Neural crest cell (in vitro differentiated cells): ENCODE measurements at places on chromosomes 1 and 21.

DNA sequence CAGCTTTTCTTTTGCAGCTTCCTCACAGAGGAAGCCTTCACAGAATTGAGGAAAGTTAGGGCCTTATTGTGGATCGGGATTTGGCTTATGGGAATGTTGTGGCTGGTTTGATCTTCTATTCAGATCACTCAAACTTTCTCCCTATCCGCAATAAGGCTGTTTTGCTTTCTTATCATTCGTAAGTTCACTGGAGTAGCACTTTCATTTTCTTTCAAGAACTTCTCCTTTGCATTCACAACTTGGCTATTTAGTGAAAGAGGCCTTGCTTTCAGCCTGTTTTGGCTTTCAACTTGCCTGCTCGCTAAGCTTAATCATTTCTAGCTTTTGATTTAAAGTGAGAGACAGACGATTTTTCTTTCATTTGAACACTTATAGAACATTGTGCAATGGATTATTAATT, 181.9 kb upstream of the B3GALT2 start:
- DNase-seq, result no peak

GRCh38 chr21:28779914-28780313, 212.8 kb downstream of the LTN1 start:
- DNase-seq, result no peak

DNA sequence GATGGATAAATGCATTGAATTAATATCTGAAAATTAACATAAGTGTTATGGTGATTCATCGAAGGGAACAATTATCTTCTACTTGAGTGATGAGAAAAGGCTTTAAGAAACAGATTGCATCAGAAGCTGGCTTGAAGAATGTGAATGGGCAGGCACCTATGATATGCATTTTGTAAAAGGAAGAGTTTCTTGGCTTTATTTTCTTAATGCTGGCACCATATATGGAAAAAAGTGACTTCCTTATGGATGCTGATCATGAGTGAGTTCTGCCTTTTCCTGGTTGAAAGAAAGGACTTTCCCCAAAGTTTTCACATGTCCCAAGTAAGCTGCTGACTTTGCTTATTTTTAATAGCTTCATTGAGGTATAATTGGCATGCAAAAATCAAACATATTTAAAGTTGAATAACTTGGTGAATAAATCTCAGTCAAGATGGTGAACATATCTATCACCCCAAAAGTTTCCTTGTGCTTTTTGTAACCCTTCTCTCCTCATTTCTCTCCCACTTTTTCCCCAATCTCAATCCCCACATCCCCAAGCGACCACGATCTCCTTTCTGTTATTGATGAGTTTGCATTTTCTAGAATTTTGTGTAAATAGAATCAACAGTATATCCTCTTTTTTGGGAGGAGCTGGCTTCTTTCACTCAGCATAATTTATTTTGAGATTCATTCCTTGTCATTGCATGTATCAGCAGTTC, 74.2 kb downstream of the SPATA46 start:
- DNase-seq, result no peak

DNA sequence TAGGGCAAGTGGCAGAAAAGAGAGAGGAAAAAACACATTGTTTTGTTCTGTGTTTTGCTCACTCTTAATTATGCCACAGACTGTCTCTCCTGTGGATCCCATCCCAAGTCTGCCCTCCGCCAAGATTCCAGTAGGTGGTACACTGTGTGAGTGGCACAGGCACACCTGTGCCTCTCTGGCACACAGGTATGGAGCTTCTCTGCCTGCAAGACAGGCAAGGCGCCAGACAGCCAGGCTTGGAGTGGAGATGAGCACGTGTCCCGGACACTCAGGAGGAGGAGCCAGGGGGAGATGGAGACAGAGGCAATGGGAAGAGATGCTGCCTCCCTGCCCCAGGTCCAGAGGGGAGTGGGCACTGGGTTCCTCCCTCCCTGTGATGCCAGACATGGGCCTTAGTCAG, 6.5 kb upstream of the GRIK3 start:
- no peak for DNase-seq

DNA sequence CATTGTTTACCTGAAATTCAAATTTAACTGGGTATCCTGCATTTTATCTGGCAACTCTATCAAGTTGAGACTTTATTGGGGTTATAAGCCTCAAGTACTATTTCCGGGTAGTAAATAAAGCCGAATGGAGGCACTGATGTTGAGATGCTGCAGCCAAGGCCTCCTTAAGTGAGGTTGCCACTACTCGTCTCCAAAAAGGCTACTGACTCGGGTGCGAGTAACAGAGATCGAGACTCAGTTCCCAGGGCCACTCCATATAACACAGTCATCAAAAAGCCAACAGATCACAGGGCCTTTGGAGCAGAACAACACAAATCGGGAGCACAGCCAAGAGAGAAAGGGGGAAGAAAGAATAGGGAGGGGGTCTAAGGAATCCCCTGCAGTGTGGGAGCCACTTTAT, 524 bp downstream of the COPA start:
- DNase-seq, result no peak

DNA sequence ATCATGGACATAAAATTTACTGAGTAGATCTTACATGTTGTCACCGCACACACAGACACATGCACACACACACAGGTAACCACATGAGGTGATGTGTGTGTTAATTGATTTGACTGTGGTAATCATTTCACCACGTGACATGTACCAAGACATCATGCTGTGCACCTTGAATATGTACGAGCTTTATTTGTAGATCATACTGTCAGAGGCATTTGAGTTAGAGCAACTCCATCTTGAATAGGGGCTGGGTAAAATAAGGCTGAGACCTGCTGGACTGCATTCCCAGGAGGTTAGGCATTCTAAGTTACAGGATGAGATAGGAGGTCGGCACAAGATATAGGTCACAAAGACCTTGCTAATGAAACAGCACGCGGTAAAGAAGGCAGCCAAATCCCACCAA, 31.7 kb upstream of the TRIM17 start:
- DNase-seq, result no peak

- no peak for DNase-seq
Measured at GRCh38 chr21:26588446-26588845, 15.4 kb upstream of the CYYR1 start.
